ENCODE measurements at places on chromosomes 13 and 19. TPM values are rescaled to one million over a fixed set of nuclear protein-coding genes. Genes with fewer than 3 reads are reported as not detected.

FCGBP gene
- under 0.01 TPM for total RNA-seq

GRCh38 chr13:23851106-23851505 is 38.1 kb downstream of the MIPEP start:
- peak; percentile 79 for DNase-seq

NR2F6 gene
- 38.5 TPM for total RNA-seq

DNA sequence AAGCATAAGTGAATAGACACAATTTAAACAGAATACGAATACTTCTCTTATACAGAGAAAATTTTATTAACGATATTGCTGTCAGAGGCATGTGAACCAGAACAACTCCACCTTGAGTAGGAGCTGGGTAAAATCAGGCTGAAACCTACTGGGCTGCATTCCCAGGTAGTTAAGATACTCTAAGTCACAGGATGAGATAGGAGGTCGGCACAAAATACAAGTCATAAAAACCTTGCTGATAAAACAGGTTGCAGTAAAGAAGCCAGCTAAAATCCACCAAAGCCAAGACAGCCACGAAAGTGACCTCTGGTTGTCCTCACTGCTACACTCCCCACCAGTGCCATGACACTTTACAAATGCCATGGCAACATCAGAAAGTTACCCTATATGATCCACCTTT is 49.2 kb upstream of the TRPC4 start:
- DNase-seq = no peak

SIGLEC8 gene
- total RNA-seq = not detected

USHBP1 gene
- 33.5 TPM for total RNA-seq

- DNase-seq = peak; percentile 59
Observed at GRCh38 chr19:38805180-38805579, 7.6 kb downstream of the LGALS4 start.

- DNase-seq = peak; percentile 62
Observed at GRCh38 chr19:1856698-1857603, 6.4 kb downstream of the KLF16 start.

DNA sequence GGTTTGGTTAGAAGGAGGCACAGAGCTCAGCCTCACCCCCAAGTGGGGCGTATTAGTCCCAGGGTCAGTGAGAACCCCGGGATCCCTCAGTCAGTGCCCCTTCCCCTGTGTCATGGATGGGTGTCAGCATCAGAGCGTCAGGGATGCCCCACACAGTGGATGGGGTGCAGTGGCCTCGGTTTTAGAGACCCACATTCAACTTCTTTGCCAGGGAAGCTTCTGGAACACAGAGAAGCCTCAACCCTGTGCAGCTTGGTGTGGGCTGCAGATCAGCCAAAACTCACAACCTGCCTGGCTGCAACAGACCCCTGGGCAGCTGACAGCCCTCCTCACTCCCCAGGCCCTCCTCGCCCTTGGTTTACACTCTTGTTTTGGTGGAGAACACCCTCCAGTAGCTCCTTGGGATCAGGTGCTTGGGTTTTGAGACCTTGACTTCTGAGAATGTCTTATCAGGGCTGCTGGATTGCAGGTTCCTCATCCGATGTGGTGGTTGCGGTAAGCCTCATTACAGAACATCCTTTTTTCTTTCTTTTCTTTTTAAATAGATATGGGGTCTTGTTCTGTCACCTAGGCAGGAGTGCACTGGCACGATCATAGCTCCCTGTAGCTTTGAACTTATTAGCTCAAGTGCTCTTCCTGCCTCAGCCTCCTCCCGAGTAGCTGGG is 11.0 kb downstream of the ZNF333 start:
- no peak for DNase-seq

KXD1 gene
- total RNA-seq = 39.5 TPM

ANGPTL4 gene
- 1.5 TPM for total RNA-seq

LYL1 gene
- 17.3 TPM for total RNA-seq

DNA sequence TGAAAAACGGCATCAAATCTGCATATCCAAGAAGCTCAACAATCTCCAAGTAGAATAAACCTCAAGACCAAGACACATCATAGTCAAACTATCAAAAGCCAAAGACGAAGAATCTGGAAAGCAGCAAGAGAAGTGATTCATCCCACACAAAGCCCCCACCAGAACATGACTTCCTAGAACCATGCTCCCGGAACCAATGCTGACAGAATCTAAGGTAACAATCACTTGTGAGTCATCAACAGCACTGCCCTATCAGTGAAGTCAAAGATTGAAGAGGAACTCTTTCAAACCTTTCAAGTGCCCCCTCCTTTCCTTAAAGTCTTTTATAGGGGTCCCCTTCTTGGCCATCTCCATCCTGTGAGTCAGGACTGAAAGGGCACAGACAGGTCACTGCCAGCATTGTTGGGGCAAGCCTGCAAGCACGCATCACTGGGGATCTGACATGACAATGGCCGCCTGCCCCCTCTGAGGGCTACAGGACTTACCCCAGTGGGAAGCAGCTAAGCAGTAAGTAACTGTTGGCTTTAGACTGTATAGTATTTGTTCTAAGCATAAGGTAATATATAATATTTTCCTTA is at the start of gene CCDC70:
TSS of gene CCDC70 (plus strand) at position 247 of the 578 bp plus-strand sequence. CDS start 3,443 bp downstream, outside the sequence.
- DNase-seq = peak; percentile 87

GRCh38 chr19:28019901-28020300 is 1193.0 kb downstream of the UQCRFS1 start:
- no peak for DNase-seq

- DNase-seq = no peak
Observed at GRCh38 chr19:1370579-1371361, 12.9 kb upstream of the NDUFS7 start.

- no peak for DNase-seq
Observed at GRCh38 chr13:26914624-26915023, 154.0 kb upstream of the GPR12 start.

DNA sequence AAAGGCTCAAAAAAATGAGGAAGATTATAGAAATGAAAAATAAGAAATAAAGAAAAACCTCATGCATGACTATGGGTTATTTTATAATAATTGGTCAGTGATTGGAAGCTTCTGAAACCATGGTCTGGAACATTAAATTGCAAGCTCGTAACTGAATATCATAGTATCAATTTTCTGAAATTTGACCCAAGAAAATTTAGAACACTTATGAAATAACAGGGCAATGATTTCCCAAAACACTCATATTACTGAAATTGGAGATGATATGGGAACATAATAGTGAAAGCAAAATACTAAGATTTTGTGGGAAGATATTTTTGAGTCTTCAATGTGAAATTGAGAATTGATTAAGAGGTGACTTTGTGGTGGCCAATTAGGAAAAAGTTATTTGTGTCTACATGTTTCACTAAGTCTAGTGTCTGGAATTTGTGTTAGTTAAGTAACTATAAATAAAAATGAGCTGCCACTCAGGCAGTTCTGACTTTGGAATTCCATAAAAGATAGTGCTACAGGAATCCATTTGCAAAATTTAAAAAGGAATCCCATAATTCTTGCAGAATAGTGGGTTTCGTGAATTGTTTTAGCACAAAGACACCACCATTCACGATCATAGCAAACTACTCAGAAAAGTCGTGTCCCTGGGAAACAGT is 603.0 kb downstream of the LMO7 start:
- no peak for DNase-seq

DNA sequence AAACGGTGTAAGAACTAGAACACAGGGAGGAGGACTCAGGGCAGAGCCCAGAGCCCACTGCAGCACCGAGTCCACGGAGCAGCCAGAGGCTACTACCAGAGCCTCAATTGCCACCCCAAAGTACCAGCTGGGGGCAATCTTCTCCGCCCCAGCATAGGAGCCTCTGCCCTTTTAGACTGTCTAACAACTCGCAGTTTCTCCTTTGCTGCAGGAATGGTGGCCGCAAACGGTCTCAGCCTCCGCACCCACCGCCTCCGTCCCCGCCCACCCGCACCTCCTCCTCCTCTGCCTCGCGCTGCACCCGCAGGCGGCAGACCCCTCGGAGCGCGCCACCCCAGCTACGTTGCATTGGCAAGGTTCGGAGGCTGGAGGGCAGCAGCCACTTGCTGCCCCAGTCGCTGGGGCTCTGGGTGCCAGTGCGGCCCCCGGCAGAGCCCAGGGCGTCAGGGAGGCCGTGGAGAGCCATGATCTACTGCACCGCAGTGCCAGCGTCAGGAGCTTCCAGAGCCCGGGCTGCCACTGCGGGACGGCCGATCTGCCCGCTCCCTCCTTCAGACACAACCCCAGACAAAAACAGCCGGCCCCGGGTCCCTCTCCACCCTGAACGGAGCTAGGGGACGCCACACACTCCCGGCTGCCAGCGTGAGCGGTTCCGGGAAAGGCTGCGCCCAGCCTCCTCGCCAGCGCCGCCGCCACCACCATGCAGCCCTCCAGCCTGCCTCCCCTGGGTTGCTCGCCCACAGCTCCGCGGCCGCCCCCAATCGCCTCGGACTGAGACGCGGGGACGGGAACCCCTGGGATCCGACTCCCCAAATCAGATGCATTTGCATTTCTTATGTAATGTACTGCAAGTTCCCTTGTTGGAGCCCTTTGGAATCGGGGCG is 1.8 kb downstream of the FGF14 start:
- DNase-seq = no peak

DNA sequence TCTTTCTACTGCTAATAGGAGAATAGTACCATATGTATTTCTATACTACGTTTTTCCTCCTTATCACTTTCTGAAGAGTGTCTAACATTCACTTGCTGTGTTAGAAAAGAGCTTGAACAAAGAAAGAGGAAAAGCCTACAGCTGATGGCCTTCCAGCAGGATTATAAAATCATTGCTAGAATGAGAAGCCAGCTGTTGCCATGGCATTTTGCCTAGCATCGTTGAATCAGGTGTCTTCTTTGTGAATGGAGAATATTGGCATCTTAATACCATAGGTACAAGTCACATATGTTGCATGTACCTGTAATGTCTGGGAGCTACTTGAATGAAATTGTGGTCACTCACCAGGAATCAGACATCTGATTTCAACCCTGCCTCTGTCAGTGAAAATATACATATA is 1174.9 kb downstream of the PCDH17 start:
- no peak for DNase-seq

DNA sequence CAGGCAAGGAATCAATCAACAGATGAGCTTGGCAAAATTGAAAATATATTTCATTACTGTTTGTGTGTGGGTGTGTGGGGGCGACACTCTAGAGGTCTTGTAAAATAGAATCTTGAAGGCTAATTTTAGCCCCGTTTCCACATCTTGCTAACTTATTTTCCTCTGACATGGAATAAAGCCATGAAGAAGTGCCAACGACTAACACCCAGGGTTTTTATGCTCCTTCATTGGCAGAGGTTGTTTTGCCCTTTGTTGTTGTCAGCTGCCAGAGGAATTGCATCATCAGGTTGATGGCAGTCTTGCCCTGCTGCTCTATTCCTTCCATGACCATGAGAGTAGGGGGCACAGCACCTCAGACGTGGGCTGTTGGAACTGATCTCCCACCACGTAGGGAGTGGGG is 30.6 kb upstream of the FAM216B start:
- no peak for DNase-seq

DNA sequence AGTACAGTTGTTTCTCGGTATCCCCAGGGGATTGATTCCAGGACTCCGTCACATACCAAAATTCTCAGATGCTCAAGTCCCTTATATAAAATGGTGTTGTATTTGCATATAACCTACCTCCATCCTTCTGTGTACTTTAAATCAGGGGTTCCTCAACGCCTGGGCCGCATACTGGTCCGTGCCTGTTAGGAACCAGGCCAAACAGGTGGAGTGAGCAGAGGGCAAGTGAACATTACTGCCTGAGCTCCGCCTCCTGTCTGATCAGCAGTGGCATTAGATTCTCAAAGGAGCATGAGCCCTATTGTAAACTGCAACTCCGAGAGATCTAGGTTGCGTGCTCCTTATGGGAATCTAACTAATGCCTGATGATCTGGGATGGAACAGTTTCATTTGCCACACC is 42.2 kb upstream of the KCTD4 start:
- DNase-seq = no peak

- DNase-seq = no peak
Observed at GRCh38 chr19:47778954-47779351, 450 bp downstream of the SELENOW start.

DNA sequence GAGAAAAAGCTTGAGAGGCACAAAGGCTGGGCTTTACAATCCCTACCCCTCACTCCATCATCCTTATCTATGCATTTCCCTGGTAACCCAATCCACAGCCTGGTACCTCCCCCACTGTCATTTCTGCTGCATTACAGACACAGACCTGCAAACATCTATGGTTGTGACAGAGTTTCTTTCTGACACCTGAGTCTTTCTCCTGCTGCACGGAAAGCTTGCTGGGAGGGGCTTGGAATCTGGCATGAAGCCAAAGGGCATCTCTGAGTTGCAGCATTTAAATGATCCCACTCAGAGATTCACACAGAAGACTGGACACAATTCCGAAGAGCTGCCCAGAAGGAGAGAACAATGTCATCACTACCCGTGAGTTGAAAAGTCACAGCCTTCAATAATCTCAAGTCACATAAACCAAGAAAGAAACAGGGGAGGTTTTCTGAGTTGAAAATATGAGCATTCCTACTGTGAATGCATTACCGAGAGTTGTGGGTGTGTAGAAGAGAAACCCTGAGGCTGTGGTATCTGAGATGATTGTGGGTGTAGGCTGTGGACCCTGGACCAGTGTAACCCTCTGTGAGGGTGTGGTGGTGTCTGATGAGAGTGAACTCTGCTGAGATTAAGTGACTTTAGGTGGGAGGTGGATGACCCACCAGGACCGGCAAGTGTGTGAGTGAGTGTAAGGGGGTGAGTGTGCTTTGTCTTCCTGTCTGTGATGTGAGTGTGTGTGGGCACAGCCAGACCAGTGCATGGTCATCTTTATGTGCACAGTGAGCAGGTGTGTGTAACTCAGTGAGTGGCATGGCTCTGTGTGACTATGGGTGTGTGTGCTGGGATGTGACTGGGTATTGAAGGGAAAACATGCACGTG is at the start of gene LGALS14:
TSS of gene LGALS14 (plus strand) at position 301 of the 864 bp plus-strand sequence. CDS start at position 349, 48 bp downstream.
- no peak for DNase-seq

DNA sequence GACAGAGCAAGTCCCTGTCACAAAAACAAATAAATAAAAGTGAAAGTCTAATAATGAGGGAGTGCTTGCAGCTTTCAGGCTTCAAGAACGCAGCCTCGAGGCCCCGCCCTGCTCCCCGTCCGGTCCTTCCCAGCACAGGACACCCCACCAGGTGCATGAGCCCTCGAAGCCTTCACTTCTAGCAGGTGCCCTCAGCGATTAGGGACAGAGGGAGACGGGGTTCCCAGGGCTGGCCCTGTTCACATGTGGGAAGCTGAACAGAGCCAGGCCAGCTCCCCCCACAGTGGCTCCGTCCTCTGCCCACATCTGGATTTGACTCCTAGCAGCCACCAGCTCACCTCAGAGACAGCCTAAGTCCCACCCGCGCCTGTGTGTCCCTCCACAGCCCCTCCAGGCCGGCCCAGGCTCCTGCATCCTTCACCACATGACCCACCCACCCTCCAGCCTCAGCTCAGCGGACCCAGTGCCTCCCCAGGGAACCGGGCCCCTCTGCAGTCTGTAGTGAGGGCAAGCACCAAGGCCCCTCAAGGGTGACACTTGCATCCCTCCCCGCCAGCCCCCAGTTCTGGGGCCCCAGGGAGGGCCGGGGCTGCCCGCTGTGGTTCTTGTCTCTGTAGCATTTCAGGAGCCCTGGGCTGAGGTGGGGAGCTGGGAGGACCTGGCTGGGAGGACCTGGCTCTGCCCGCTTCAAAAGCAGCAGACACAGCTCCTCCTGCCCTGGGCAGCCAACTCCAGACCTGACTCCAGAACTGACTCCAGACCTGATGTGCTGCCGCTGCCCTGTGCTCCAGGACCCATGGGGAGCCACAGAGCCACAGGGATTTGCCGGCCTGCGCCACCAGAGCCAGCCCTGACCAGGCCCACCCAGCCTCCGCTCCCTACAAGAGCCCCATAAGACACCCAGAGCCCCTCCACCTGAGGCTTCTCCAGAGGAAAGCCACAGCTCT is 27.2 kb downstream of the GPX4 start:
- DNase-seq = no peak

Measured in lung microvascular endothelial cell (primary cell).